ENCODE measurements at places on chromosomes 1 and 21.

- no peak for DNase-seq
These were observed 157.0 kb downstream of the RERE start for GRCh38 chr1:8660411-8660828.

DNA sequence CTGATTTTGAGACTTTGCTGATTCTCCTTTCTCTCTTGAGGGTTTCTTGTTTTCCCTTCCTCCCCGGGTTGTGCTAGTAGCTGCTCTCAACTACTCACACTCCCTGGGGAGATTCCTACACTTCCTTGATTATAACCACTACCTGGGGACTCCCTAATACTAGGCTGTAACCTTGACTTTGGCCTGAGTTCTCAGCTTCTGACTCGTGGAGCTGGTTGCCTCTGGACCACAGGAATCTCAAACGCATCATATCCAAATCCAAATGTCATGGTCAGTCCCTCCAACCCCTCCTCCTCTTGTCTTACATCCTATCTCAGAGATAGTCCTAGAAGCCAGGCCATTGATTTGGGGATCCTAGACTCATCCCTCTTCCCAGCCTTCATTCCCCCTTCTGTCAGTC, 12.0 kb downstream of the MOV10 start:
- DNase-seq, result no peak

DNA sequence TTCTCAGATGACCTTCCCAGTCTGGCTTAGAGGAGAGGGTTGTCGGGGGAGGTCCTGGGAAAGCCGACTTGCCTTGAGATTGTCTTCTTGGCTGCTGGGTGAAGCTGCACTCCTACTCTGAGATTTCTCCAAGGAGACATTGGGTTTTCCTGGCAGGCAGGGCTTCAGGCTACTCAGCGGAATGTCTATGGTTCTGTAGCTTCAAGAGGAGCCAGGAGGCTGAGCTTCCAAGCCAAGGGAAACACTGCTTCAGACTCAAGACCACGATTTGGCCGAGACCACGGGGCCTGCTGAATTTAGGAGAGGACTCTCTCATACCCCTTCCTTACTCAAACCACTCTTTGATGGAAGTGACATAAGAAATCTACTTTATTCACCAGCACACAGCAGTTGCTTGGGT, 67.8 kb downstream of the NTMT2 start:
- DNase-seq, result no peak

DNA sequence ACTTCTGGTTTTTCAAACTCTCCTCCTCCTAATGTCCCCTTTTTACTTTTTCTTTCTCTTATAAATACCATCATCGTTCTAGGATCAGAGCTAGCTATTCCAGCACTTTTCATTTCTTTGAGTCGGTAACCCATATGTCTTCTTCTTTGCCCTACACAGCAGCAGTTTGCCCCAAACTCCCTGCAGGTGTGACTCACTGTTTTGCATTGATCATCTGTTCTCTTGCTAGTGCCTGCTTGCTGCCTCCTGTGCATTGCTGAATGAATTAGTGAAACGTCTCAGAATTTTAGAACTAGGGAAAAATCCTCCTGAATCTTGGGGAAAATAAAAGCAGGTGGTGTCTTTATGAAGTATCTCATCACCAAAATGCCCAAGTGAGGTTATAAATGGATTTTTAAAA, 21.7 kb downstream of the KCNK2 start:
- no peak for DNase-seq

- DNase-seq, result no peak
These were observed 3.1 kb downstream of the NFASC start for GRCh38 chr1:204873714-204874113.

- DNase-seq, result no peak
These were observed 61.0 kb downstream of the IER5 start for GRCh38 chr1:181149326-181150125.

DNA sequence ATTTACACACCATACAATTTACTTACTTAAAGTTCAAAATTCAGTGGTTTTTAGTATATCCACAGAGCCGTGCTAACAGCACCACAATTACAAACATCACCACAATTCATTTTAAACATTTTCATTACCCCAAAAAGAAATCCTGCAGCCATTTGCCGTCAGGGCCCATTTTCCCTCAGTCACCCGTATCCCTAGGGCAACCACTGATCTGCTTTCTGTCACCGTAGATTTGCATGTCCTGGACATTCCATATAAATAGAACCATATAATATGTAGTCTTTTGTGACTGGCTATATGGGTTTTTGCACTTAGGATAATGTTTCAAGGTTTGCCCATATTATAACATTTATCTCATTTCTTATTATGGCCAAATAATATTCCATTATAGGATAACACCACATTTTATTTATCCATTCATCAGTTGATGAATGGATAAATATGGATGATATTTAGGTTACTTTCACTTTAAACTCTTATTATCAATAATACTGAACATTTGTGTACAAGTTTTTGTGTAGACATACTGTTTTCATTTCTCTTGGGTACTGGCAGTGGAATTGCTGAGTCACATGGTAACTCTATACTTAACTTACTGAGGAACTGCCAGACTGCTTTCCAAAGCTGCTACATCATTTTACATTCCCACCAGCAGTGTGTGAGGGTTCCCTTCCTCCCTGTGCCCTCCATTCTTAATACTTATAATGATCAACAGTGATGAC, 68.9 kb downstream of the ST3GAL3 start:
- DNase-seq, result no peak

DNA sequence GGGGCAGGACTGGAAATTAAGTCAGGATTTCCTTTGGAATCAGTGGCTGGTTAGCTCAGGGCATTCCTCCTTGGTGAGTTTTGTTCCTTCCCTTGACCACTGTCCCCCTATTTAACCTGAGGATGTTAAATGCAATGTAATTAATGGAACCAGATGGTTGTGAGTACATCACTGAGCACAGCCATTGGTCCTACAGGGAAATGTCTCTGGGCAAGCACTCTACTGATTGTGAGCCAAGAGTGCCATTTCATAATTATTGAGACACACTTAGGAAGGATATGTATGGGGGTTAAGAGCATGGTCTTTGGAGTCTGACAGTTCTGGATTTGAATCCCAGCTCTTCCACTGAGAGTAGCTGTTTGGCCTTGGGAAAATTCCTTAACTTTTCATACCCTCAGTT, 74.4 kb downstream of the SPAG17 start:
- DNase-seq, result no peak

- DNase-seq, result no peak
These were observed 4.8 kb upstream of the ALG6 start for GRCh38 chr1:63362578-63362977.

DNA sequence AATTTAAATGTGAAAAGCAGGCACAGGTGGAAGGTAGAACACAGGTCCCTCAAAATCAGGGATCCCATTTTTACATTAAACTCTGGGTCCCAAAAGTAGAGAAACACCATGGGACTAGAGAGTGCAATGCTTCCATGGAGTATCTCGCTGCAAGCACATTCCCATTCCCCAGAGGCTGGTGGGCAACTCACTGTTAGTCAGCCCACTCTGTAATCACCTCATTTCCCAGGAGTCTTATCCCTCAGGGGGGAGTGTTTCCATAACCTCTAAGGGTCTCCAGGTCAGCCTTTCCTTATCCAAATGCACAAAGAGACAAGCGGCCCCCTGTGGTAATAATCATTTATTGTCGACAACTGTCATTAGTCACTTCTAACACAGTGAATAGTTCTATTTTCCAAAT, 490.1 kb upstream of the LRRC7 start:
- no peak for DNase-seq

DNA sequence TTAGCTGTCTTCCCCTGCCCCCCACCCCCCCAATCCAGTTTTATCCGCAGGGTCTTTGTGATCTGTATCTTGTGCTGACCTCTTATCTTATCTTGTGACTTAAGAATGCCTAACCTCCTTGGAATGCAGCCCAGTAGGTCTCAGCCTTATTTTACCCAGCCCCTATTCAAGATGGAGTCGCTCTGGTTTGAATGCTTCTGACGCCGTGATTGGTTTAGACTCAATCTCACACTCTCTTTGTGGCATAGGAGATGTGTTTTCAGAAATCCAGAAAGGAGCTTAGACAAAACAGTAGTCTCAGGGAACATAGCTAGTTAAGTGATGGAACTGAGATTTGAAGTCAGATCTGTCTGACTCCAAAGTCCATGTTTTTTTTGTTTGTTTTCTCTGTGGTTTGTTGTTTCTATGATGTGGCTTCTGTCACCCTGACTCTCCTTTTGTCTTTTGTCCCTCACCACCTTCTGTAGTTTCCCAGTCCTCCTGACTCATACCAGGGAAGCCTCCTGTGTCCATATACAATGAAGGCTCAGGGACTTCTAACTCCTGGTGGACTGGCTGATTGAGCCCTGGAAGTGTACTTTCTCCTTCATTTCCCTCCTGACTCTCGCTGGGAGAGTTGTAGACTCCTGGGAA, 18.1 kb upstream of the USP24 start:
- DNase-seq, result no peak

GRCh38 chr1:221801773-221802516, 60.1 kb upstream of the DUSP10 start:
- DNase-seq, result no peak

GRCh38 chr1:218284377-218284916, 646 bp upstream of the RRP15 start:
- DNase-seq, result peak; percentile 2

GRCh38 chr1:24806588-24806987, 61.3 kb downstream of the CLIC4 start:
- DNase-seq, result no peak

GRCh38 chr1:30537279-30537678, 186.1 kb downstream of the MATN1 start:
- no peak for DNase-seq

DNA sequence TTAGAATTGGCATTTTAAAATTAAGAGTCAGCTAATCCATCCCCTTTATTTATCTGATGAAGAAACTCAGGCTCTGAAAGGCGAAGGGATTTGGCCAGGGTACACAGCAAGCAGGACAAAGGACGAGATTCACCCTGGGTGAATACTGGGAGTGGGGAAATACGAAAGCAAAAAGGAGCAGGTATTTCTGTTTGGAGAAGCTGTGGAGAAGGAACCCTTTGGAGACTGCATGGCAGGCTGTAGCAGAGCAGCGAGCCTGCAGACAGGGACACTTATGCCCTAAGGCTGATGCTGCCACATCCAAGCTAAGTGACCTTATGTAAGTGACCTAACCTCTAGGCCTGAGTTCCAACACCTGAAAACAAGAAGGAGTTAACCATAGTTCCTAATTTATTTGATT, 207.2 kb upstream of the C1orf87 start:
- DNase-seq, result no peak

GRCh38 chr21:37554661-37555379, 188.2 kb downstream of the DYRK1A start:
- no peak for DNase-seq

DNA sequence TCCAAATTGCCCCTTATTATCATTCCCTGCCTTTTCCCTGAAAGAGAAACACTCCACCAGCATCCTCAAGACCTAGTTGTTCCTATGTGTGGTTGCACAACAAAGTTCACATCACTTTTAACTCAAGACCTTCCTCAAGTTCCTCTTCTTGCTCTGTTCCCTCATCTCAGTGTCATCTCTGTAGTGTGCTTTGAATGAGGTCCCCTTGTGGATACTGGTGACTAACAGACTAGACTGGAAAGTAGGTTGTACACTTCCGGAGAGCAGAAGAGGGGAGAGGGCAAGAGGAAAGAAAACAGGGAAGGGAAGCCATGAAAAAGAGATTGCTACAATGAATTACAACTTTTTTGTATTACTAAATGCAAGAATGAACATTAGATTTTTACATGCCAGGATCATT, 853.8 kb downstream of the USP25 start:
- DNase-seq, result no peak

GRCh38 chr1:48039088-48040054, 42.2 kb upstream of the TRABD2B start:
- no peak for DNase-seq

GRCh38 chr1:160083968-160084770, 2.8 kb downstream of the KCNJ9 start:
- peak; percentile 88 for DNase-seq

DNA sequence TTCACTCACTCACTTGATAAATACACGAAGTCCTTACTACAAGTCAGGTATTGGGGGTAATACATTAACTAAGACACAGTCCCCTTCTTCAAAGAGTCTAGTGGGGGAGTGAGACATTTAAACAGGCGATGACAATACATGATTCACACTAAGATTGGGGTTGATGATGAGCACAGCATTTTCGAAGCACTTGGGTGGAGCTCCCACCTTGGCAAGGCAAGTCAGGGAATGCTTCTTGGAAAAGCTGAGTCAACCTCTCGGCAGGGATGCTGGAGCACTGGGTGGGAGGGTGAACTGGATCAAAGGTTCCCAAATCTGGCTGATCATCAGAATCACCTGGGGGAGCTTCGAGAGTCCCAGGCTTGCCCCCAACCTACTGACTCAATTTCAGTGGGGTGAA, 57.9 kb upstream of the ENAH start:
- no peak for DNase-seq

DNA sequence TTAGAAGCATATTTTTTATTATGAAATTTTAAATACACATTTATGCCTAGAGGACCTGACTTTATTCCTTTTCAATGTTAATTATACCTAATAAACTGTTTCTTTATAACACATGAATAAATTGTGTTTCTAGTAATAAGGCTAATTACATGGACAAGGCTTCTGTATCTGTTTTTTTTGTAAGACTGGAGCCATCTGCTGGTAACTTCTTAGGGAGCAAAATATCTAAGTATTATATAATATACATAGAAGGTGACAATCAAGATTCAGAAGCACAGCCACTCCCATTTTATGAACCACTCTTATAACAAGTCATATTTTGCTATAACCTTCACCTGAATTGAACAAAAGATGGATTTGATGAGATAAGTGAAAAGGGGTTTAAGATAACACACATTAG, 84.2 kb downstream of the LBR start:
- no peak for DNase-seq

Measured in GM19239 (cell line).